Osteocyte (in vitro differentiated cells): ENCODE measurements at places on chromosomes 1 and 21. TPM values are rescaled to one million over a fixed set of nuclear protein-coding genes. Genes with fewer than 3 reads are reported as not detected.
A peak's percentile ranks its signal among the peaks of the same experiment; 100 is the strongest.

The DCST1 gene
- total RNA-seq = not detected in 2 replicates

The CD5L gene
- total RNA-seq = not detected in 2 replicates

The UMODL1 gene
- 0.68 TPM in 1 of 2 replicates, not detected in the other for total RNA-seq

The FBLIM1 gene
- 149 and 156 TPM in 2 replicates for total RNA-seq

The CD247 gene
- not detected in 2 replicates for total RNA-seq

The NIBAN1 gene
- 12.5 and 16.5 TPM in 2 replicates for total RNA-seq

The NPR1 gene
- total RNA-seq = 0.16 TPM in 1 of 2 replicates, not detected in the other

- no peak for DNase-seq
Measured at GRCh38 chr1:36510418-36510817, 27.7 kb upstream of the CSF3R start.

DNA sequence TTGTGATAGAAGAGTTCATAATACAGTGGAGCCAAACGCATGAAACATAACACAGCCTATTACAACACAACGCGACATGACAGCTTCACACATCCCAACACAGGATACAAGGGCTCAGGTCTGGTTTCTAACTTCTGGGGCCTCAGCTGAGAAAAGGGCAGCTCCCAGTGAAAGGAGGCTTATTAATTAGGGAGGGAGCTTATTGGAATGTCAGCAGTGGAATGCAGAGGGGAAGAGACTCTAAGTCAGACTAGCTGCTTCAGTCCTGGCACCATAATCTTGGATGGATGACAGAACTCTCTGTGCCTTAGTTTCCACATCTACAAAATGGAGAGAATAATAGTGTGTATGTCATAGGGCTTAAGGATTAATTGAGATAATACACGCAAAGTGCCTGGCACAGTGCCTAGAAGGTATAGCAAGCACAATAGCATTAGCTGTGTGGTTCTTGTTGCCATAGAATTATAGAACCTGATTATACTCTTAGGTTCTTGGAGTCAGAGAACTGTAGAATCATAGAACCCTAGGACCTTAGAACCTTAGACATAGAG lies 22.7 kb upstream of the SLC2A1 start:
- no peak for DNase-seq

GRCh38 chr1:111204201-111204982 lies 3.9 kb upstream of the DENND2D start:
- DNase-seq = peak; percentile 79

- DNase-seq = no peak
Measured at GRCh38 chr1:58573138-58573537, 3.9 kb downstream of the TACSTD2 start.

GRCh38 chr1:117447661-117448060 lies 80.4 kb downstream of the MAN1A2 start:
- no peak for DNase-seq

- DNase-seq = no peak
Measured at GRCh38 chr1:167663002-167663772, 33.2 kb downstream of the RCSD1 start.

- DNase-seq = no peak
Measured at GRCh38 chr1:30476476-30476875, 246.9 kb downstream of the MATN1 start.

DNA sequence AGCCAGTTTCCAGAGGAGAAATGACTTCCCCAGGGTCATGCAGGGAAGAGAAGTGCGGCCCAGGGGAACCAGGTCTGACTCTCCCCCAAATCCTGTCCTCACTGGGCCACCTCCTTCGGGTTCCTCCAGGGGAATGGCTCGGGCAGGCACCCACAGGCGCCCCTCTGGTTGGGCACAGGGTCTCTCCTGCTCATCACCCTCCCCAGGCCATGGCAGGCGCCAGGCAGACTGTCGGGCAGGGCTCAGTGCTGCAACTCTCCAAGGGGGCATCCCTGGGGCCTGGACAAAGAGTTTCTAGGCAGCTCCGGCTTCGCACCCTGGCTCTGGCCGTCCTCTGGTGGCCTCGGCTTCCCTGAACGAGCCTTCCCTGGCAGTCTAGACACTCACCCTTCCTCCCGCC lies 75.6 kb downstream of the MEGF6 start:
- no peak for DNase-seq

DNA sequence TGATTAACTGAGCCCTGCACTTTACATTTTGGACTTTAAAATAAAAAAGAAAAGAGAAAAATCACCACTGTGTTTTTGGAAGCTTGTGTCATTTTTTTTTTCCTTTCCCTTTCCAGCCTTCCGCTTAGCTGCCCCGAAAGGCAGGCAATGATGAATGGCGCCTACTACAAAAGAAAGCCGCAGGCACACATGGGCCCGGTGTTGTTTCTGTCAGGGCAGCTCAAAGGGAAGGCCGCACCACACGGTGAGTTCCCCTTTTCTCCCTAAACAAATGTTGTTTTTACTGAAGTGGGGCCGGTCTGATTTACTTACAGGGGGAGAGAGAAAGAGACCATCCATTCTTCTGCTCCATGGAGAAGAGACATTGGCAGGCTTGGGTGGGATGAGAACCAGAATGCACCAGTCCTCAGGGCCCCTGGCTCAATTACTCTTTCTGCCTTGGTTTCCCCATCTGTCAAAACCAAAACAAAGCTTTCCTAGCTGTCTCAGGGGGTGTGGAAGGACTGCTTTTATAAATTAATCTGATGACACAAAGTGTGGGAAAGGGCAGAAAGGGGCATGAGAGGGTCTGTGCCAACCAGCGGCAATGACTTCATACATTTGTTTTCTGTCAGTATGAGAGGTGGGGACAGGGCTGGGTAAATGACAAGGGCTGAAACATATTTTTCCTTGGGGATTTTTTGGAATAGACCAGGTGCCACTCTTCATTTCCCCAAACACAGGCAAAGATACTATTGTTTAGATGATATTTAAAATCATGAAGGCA lies 91.4 kb upstream of the PLXNA2 start:
- no peak for DNase-seq

DNA sequence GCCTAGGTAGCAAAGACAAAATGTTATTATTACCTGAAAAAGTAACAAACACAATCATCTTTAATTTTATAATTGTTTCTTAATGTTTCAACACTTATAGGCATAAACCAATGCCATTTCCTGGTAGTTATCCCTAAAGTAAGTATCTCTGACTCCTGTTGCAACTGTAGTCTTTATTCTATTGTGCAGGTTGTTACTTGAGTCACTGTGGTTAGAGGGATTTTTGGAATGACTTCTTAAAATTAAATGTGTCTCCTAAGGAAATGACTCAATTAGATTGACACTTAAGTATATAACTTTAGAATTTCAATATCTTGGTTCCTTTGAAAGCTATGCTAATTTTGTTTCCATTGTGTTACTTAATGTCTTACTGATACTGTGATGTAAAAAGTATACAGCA lies 143.9 kb downstream of the PHTF1 start:
- no peak for DNase-seq

DNA sequence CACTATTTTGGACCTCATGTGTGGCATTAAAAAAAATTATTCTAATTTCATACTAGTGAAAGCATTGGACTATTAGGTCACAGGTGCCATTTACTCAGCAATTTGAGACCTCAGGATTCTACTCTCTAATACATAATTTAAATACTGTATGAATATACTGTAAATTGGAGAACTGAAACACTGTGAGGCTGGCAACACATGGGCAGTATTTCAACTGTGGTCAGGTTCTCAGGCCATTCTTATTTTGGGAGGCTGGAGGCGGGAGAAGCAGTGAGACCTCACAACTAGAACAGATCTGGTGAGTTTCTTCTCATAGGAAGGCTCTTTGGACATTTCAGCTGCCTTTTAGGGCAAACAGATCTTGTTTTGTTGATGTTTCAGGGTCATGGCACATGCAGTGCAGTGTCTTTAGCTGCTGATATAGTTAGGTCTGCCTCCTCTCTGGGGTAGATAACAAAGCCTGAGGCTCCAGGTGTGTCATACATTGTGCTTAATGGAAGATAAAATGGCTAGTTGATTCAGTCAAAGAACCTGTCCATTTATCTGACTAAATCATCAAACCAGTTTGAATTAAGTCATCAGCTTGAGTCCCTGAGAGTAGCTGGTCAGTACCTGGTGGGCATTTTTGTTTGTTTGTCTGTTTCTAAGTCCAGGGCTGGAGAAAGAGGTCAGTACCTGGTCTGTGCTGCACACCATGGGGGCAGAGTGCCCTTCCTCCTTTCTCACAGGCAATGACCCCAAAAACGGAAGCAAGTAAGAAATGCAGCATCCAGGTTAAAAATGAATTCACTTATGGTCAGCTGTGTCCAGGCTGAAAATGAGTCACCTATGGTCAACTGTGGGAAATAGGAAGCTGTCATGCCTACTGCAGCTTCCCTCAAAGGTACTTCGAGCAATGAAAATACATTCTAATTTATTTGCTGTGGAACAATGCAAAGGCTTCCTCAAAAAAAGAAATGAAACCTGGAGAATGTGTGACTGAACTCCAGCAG lies 216.2 kb downstream of the SDCCAG8 start:
- no peak for DNase-seq

- no peak for DNase-seq
Measured at GRCh38 chr1:25875154-25875855, at the start of gene PAQR7. TSS of gene PAQR7 (minus strand) at chr1:25875708. CDS start at chr1:25863839, 11,869 bp downstream.

DNA sequence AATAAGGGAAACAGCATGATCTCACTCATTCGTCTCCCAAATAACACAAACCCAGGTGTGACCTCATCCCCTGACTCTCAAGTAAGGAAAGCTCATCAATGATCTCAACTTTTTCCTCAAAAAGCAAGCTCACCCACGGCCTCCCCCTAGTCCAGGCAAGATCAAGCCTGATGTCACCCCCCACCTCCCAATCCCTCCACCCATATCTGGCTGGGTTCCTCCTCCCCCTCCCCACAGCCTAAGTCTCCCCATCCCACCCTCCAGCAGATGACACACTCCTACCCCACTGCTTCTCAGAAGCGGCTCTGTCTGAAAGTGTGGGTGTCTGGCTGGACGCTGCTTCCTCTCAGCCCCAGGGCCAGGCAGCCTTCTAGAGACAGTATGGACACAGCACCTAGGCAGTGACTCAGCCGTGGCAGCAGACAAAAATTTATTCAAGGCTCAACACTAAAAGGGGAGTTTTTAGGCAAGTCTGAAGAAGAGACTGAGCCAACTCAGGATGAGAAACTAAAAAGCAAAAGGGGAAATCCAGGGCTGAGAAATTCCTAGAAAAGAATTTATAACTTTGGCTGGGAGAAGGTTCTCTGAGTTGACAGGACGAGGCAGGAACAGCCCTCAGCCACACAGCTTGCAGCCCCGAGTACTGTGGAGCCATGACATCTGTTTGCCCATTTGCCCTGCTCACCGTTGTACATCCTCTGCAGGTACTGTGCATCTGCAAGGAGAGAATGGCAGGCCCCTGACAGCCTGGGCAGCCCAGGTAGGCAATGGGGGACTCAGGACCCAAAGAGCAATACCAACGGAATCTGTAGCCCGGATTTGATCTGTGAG lies 81.6 kb upstream of the LRRC8D start:
- DNase-seq = no peak

DNA sequence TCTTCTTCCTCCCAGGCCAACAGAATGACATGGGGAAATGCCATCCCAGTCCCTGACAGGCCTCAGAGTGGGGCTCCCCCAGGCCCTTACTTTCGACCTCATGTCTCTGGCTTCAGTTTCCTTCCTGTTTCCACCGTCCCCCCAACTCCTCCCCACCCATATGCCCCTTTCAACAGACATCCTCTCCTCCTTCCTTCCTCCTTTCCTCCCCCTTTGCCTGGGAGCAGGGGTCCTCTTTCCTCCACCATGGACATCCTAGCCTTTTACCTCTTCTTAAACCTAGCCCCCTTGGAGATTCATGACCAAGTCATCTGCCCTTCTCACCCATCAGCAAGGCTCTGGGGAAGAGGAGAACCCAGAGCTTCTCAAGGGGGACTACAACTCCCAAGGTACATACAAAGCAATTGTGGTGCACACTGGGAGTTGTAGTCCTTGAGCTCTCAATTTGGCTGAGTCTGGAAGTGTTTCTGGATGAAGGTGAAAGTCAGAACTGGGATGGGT lies 4.0 kb downstream of the ZBTB7B start:
- no peak for DNase-seq

GRCh38 chr1:48236716-48237470 lies 14.4 kb downstream of the SLC5A9 start:
- peak; percentile 51 for DNase-seq

- no peak for DNase-seq
Measured at GRCh38 chr1:175481126-175482070, 262.0 kb downstream of the TNR start.
